Cardiac septum (tissue), 1 donor: ENCODE measurements at places on chromosomes 13 and 19. TPM values are rescaled to one million over a fixed set of nuclear protein-coding genes. Genes with fewer than 3 reads are reported as not detected.

The ASPDH gene
- not detected for total RNA-seq

The CD33 gene
- total RNA-seq: 1.4 TPM

The ERICH6B gene
- not detected for total RNA-seq

The CLEC17A gene
- not detected for total RNA-seq

The PABPC3 gene
- not detected for total RNA-seq

The TGFBR3L gene
- 3.0 TPM for total RNA-seq

The RGS9BP gene
- total RNA-seq: 1.5 TPM

The URAD gene
- total RNA-seq: not detected
